ENCODE measurements at places on chromosomes 5 and 9. TPM values are rescaled to one million over a fixed set of nuclear protein-coding genes. Genes with fewer than 3 reads are reported as not detected.

- no peak for DNase-seq
Observed at GRCh38 chr5:100119903-100120302, 415.3 kb upstream of the FAM174A start.

- no peak for DNase-seq
Observed at GRCh38 chr9:127362829-127363228, 34.1 kb upstream of the SLC2A8 start.

- DNase-seq = no peak
Observed at GRCh38 chr5:179130101-179130681, 70.0 kb downstream of the ZNF354C start.

- DNase-seq = no peak
Observed at GRCh38 chr9:72274441-72274840, 90.6 kb downstream of the ZFAND5 start.

- no peak for DNase-seq
Observed at GRCh38 chr5:106530150-106530549, 1140.6 kb downstream of the EFNA5 start.

- no peak for DNase-seq
Observed at GRCh38 chr5:113437111-113437510, 2.3 kb upstream of the TSSK1B start.

DNA sequence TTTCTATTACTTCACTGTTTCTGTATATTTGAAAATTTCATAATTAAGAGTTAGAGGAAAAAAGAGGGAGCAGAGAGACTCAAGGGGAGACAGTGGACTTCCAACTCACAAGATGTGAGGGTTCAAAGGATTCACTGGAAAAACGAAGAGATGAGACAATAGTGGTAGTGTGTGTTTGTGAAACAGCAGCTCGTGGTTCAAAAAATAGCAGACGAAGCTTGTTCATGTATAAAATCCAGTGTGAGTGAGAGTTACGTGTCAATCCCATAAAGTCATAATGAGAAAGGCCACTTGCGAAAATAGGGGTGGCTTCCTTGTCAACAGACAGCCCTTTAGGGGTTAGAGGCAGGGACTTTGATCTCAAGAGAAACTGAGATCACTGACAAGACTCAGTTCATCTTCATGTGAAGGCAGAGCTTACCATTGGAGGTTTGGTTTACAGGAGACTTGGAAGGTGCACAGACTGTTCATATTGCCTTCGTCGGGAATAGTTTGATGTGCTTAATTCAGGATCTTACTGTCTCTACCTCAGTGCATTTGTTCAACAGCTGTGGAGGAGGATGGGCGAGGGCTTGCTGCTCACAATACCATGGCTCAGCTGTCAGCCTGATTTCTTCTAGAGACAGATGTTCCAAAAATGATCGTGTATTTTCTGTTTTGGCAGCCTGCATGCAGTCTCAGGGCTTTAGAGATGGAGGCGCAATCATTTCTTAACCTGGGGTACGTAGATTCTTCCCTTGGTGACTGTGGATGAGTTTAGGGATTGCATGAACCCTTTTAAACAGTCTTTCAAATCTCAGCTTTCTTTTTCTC is 105.7 kb upstream of the KLF9 start:
- no peak for DNase-seq

GRCh38 chr9:107161338-107161737 is 121.7 kb upstream of the RAD23B start:
- no peak for DNase-seq

HAUS6 gene
- total RNA-seq = 18.0 TPM

MARVELD2 gene
- total RNA-seq = 28.6 TPM

FBN2 gene
- total RNA-seq = 31.9 TPM

Data from kidney epithelial cell (primary cell).